ENCODE measurements at places on chromosomes 6 and 20.

DNA sequence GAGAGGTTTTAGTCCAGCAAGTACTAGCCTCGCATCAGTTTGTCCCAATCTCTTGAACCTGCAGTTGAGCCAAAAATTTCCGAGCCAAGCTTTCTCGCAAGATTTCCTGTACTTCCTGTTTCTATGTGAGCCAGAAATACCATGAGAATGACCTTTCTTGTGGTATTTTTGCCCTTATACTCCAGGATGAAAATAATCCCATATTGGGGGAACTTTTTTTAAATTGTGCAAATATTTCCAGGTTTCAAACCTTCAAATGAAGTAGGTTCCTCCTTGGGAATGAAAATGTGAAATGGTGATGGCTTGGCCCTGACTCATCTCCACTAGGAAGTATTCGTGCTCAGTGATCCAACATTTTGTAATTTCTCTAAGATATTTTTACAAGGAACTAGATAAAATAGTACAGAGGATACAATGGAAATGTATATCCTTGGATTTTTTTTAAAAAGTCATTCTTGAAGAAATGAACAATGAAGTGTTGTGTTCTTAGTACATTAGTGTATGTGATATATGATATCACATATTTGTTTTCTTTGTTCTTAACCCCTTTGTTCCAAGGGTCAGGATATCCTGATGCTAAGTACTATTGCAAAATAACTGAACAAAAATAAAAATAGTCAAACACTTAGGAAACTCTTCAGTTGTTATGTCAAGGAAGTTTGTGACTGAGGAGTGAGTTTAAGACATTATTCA lies 184.0 kb downstream of the PDE7B start:
- DNase-seq = no peak

- no peak for DNase-seq
Measured at GRCh38 chr6:118122161-118122725, 215.2 kb downstream of the SLC35F1 start.

- no peak for DNase-seq
Measured at GRCh38 chr6:109284675-109285074, 97.6 kb downstream of the CD164 start.

- DNase-seq = no peak
Measured at GRCh38 chr6:43511824-43512415, 1.8 kb upstream of the LRRC73 start.

GRCh38 chr6:130525408-130525807 lies 159.6 kb downstream of the TMEM200A start:
- DNase-seq = no peak

- no peak for DNase-seq
Measured at GRCh38 chr20:21729316-21729715, 23.9 kb downstream of the PAX1 start.

GRCh38 chr6:13289789-13290318 lies 38.5 kb downstream of the TBC1D7 start:
- DNase-seq = no peak

DNA sequence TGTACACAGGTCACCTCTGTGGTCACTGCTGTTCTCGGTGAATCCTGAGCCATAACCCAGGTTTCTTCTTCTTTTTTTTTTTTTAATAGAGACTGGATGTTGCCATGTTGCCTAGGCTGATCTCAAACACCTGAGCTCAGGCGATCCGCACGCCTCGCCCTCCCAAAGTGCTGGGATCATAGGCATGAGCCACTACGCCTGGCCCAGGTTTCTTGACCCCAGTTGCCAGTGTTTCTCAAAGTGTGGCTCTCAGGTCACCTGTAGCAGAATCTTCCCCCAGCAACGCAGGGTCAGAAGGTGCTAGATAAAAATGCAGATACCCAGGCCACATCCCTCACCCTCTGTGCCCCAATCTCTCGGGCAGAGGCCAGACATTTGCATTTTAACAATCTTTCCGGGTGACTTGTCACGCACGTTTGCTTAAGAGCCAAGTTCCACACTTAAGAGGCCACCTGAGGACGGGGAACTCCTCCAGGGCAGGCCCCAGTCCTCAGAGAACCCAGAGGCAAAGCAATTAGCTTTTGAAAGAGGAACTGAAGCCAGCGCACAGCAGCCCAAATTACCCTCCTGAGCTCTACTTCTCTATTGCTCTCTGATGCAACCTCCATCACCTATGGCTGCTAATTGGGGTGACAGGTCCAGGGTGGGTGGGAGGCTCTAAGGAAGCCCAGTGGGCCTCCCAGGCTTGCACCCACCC lies 81.8 kb downstream of the NFATC2 start:
- no peak for DNase-seq

DNA sequence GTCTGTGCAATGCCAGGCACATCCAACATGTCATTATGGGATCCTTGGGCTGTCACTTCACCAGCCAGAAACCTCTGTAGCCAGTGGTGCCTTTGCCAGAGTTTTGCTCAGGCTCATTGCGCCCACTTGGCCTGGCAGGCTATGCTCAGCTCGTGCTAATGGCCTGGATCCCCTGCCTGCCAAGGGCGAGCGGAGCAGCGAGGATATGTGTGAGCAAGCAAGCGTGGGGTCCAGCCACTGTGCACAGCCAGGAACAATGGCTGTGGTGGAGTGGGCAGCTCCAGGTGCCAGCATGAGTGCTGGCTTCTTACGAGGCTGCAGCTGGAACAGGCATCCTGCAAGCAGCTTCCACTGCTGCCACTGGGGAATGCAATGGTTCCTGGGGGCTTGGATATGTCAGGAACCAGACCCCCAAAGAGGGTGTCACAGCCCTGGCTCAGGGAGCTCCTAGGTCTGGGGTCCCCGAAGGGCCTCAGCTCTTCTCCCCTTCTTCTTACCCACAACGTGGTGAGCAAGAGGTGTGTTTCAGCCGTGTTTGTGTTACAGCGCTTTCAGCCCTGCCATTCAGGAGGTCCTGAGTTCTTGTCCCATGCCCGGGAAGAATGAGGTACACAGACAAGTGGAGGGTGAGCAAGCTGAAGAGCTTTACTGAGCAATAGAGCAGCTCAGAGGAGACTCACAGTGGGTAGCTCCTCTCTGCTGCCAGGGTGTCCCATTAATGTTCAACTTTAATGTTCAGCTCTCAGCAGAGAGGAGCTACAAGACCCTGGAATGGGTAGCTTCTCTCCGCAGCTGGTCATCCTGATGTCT lies 22.3 kb upstream of the TOP1 start:
- no peak for DNase-seq

- DNase-seq = no peak
Measured at GRCh38 chr20:63196768-63197470, 19.0 kb downstream of the YTHDF1 start.

Measured in activated CD4-positive, alpha-beta T cell treated with anti-CD3 and anti-CD28 coated beads, Interleukin-2, Interleukin-4, amounts not matched to agents 100 ng/mL and 50 ng/mL, durations not matched to agents 16 hours and 8 hours (primary cell).